ENCODE measurements at places on chromosomes 1 and 21.
A peak's percentile ranks its signal among the peaks of the same experiment; 100 is the strongest.

GRCh38 chr1:31063631-31064030 is 1.9 kb downstream of the PUM1 start:
- no peak for DNase-seq

DNA sequence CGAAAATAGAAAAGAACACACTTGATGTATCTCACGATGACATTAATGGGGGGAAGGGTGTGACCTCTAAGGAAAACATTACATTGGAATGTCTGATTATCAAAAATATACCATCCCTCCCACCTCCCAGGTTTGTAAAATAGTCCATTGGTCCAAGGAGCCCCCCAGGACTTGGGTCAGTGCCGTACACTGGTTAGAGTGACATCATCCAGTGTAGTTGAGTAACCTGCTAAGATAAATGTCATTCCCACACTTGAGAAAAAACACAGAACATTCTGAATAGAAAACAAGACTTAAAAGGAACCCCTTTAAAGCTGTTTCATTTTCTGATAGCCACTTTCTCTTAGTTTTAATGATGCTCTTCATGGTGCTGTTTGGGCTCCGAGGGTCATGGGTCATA is 15.2 kb downstream of the DDX20 start:
- no peak for DNase-seq

DNA sequence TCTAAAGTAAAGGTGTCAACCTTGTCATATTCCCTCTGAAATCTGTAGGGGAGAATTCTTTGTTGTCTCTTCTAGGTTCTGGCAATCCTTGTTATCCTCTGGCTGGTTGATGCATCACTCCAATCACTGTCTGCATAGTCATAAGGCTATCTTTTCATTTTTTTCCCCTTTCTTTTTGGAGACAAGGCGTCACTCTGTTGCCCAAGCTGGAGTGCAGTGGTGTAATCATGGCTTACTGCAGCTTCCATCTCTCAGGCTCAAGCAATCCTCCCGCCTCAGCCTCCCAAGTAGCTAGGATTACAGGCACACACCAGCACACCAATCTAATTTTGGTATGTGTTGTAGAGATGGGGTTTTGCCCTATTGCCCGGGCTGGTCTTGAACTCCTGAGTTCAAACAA is 12.9 kb downstream of the DPYD start:
- DNase-seq = no peak

GRCh38 chr1:67635055-67635809 is 49.8 kb upstream of the GADD45A start:
- no peak for DNase-seq

DNA sequence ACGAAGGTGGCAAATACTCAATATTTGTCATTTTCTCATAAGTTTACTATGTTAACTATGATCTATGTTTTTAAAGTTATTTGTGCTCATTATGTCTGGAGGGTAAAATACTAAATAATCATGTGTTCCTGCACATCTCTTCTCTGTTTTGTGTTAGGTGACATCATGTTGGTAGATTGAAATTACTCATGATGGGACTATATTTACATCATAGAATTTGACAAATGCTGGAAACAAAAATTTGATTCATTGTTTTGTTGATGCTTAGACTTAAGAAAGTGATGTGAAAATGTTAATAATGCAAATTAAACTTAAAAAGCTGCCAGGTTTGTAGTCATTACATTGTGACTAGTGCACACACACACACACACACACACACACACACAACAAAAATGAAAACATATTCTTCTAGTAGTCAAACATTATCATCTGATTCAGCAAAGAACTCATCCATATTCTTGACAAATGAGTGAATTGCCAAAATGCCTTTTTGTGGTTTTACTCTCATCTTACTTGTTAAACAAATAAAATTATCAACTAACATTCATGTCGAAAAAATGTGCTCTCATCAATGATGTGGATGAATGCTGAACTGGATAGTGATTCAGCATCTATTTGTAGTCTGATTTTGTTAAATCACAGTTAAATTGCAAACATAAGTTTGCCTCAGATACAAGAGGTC is 870.7 kb downstream of the BRINP3 start:
- peak; percentile 68 for DNase-seq

DNA sequence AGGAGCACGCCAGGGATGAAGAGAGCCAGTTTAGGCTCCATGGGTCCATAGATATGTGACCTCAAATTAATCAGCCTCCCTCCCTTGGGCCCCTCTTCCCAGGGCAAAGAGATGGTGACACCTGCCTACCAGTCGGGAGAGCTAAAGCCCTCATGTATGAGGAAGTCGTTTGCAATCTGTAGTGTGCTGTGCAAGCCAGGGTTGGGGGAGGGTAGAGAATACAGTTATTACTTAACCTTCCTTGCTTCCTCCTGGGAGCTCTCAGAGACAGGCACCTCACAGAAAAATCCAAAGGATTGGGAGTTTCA is 4.0 kb downstream of the PGLYRP4 start:
- no peak for DNase-seq

DNA sequence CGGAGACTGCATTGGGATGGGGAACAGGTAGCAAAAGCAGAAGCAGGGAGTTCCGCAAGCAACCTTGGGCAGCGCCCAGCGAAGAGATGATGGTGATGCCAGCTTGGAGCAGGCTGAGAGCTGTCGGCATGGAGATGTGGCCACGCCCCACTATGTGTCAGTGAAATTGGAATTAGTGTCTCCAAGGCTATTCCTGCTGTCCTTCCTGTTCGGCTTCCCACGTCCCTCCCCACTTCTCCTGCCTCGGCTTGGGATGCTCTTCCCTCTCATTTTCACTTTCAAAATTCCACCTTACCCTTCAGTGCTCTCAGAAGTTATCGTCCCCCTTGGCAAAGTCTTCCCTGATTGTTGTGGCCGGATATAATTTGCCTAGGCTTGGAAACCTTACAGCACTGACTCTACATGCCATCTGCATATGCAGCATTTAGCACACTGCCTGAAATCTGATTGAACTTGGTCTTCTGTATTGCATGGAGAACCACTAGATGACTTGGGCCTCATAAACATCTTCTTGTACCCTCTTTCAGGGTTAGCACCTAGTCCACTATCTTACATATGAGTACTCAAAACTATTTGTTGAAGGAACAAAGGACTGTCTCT is 270.7 kb upstream of the RUNX1 start:
- no peak for DNase-seq

GRCh38 chr21:45392573-45392971 is 12.4 kb upstream of the COL18A1 start:
- DNase-seq = no peak

DNA sequence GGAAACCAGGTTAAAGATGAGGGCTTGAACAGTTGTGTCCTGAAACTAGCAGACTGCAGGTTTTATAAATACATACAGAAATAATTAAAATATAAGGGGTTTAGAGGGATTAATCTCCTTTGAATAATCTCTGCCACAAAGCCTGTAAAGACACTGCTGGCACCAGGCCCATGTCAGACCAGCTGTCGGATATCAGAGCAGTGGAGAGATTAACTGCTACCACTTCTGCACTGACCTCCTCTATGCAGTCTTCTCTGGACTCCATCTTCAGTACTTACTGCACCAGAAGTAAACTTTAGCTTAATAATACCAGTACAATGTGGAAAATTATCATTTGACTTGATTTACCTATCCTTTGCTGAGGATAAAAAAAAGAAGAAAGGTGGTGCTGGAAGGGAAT is 128.6 kb downstream of the LHX4 start:
- DNase-seq = no peak

- DNase-seq = peak; percentile 48
These were observed at the start of gene ZBTB18 for GRCh38 chr1:244050835-244051444. TSS of gene ZBTB18 (plus strand) at chr1:244051283. CDS start at chr1:244051432, 149 bp downstream.

DNA sequence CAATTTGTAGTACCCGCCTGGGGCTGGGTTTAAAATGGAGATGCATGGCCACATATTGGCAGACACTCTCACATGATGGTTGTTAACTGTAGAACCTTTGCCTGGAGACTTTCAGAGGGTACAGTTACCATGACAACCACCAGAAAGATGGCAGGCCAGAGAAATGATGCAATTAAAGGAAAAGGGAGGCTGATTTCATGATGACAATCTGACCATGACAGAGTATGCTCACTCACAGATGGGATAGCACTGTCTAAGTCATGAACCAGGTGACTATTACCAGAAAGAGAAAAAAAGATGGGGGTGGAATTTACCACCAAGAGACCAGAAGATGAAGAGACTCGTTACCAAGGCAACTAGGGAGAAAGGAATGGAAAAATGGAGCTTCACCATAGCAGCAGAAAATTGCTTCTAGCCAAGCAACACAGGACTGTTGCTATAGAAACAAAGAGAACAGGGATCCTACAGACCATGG is 3.5 kb upstream of the TRIT1 start:
- DNase-seq = no peak

GRCh38 chr1:46549697-46550681 is 1.5 kb downstream of the KNCN start:
- no peak for DNase-seq

- no peak for DNase-seq
These were observed 183.8 kb upstream of the ARHGEF16 start for GRCh38 chr1:3270403-3271245.

DNA sequence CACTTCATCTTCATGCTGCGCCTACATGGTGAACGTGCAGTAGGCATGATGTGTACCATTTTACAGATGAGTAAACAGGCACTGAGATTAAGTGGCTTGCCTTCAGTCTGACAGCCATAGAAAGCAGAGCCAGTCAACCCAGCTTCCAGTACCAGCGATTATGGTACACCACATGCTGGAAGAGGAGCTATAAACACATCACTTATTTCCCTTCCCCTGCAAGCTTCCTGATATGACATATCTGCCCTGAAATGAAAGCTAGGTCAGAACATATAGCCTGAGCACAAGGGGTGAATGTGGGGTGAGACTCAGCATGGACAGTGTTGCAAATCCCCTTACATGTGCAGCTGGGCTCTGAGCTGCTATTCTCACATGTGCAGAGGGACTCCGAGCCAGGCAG is 33.8 kb upstream of the IL20 start:
- DNase-seq = no peak

DNA sequence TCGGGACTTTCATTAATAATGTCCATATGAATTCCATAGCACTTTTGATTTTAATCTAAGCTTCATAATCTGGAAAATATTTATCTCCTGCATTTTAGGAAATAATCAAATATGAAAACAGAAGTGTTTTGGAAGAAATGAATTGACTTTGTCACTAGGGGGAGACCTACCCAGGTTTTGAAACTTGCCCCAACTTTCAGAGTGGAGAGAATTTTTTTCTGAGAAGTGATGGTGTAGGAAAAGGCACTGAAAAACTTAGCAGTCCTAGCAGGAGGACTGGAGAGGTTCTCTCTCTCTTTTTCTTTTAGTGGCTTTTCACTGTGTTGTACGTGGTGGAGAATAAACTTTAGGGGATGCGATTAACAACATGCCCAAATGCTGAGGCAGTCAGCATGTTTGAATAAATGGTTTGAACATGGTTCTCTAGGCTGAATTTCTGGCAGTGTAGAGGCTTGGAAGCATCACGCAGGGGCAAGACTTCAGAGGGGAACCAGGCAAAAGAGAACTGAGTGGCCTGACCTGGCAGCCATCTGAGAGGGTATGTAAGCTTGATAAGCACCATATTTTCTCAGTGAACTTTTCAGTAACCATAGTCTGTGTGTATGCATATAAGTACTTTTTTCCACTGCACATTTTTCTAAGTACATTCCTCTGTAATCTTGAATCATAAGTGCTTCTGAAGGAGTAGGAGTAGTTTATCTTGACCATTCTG is 68.3 kb upstream of the NEK7 start:
- DNase-seq = peak; percentile 32
